Activated CD8-positive, alpha-beta memory T cell treated with anti-CD3 and anti-CD28 coated beads for 36 hours (primary cell): ENCODE measurements at places on chromosomes 11 and 22. TPM values are rescaled to one million over a fixed set of nuclear protein-coding genes. Genes with fewer than 3 reads are reported as not detected.

Gene OR4C45
- total RNA-seq, result not detected

Gene ADSL
- total RNA-seq, result 160 TPM

Gene GLB1L2
- 9.0 TPM for total RNA-seq

Gene KDM4E
- not detected for total RNA-seq

Gene TMPRSS6
- total RNA-seq, result 0.88 TPM

Gene KDELR3
- 0.55 TPM for total RNA-seq

Gene OR51B5
- not detected for total RNA-seq
